ENCODE measurements at places on chromosomes 2 and 18.

GRCh38 chr18:73043211-73043610, 175.4 kb upstream of the NETO1 start:
- peak; percentile 89 for DNase-seq

DNA sequence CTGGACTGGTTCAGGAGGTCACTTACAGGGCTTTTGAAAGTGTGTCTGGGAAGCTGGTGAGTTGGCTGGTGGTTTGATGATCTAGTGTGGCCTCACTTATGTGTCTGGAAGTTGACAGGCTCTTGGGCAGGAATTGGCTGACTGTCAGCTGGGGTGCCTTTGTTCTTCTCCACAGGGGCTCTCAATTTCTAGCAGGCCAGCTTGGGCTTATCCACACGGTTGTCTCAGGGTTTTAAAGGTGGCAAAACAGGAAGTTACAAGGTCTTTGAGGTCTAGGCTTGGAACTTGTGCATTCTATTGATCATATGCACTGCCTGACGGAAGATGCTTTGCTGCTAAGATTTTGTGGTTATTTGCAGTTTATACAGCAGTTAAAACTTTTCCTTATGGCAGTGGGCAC, 52.0 kb upstream of the CELF4 start:
- DNase-seq, result no peak

GRCh38 chr2:9251154-9252001, 44.8 kb downstream of the ASAP2 start:
- no peak for DNase-seq

GRCh38 chr2:88815697-88816096, 124.2 kb downstream of the RPIA start:
- no peak for DNase-seq

DNA sequence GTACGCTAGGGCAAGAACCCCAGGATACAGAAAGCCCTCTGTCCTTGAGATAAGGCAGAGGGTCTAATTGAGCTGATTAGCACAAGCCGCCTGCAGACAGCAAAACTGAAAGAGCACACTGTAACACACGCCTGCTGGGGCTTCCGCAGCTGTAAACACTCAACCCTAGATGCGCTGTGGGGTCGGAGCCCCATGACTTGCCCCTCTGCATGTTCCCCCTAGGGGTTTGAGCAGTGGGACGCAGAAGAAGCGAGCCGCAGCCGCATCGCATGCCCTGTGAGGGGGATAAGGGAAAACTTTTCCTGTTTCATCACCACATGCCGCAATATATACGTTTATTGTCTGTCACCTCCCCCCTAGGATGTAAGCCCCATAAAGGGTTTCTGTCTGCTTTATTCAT, 384.6 kb downstream of the PLCL1 start:
- DNase-seq, result no peak

DNA sequence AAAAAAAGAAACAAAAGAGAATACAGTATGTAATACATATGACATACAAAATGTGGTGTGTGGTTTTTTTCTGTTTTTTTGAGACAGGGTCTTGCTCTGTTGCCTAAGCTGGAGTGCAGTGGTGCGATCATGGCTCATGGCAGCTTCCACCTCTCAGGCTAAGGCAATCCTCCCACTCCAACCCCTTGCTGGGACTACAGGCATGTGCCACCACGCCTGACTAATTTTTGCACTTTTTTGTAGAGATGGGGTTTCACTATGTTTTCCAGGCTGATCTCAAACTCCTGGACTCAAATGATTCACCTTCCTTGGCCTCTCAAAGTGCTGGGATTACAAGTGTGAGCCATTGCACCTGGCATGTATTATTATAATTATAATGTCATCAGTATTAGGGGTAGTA, 38.9 kb downstream of the DHX57 start:
- no peak for DNase-seq

- no peak for DNase-seq
These were observed 33.8 kb upstream of the RASGRP3 start for GRCh38 chr2:33442528-33443079.

DNA sequence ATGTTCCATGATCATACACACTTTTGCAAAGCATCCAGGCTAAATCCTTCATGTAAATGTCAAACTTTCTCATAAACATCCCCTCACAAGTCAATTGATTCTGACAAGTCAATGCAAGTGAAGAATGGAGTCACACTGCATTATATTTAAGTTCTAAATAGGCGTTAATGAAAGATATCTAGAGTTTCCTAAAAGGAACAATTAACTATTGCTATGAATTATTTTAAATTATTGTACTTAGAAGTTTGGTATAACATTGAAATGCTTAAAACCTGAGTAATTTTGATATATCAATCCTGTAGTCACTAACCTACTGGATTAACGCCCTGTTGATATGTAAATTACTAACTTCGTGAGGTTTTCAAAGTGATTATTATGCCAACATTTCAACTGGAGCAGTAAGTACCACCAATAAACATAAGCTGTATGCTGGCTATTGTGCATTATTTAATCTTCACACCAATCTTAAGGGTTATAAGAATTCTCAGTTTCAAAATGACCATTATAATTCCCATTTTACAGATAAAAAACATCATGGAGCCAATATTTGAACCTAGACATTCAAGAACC, 884.3 kb downstream of the ERBB4 start:
- no peak for DNase-seq

GRCh38 chr2:43220760-43221123, 5.7 kb downstream of the ZFP36L2 start:
- DNase-seq, result no peak

DNA sequence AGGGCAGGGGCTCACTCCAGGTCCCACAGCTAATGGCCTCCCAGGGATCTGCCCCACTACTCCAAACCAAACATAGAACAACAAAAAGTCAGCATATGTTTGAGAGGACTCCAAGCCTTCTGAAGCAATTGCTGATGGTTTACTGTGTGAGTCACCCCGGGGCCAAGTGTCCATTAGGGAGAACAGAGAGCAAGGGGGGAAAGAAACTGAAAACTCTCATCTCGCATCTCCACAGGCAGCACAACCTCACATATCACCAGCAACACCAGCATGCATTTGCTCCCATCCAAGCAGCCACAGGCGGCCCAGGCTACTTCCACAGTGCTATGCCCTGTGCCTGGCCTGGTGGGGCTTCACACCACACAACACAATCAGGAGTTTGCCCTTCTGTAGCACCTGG, 39.1 kb downstream of the CYRIA start:
- no peak for DNase-seq

DNA sequence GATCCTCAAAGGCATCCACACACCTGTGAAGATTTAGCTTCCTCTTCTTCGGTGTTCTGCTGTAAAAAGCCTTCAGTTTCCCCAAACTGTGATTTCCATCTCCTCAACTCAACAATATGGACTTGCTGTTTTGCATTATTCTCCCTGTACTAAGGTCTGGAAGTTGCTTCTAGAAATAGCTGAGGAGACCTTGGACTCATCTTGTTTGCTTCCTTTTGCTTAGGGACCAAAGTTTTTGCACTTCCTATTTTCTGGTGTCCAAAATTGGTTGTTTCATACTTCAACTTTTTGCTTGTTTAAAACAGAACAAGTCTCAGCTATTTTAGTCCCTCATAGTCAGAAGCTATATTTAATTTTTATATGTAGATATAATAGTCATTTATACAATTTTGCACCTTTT, 201.9 kb upstream of the COPS8 start:
- DNase-seq, result no peak

DNA sequence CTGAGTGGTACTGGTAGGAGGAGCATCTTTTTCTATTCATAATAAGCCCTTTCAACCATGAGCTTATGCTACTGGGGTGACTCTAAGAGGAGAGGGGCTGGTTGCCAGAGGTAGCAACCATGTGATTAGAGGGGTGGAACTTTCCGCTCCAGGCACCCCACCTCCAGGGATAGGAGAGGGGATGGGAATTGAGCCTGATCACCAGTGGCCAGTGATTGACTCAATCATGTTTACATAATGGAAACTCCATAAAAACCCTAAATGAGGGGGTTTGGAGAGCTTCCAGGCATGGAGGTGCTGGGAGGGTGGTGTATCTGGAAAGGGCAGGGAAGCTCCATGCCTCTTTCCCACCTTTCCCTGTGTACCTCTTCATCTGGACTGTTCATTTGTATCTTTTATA, 46.6 kb upstream of the RHOB start:
- DNase-seq, result no peak

GRCh38 chr2:160125828-160126227, 63.4 kb upstream of the PLA2R1 start:
- DNase-seq, result no peak

- DNase-seq, result no peak
These were observed 45.4 kb downstream of the SLC16A14 start for GRCh38 chr2:230023313-230023712.

DNA sequence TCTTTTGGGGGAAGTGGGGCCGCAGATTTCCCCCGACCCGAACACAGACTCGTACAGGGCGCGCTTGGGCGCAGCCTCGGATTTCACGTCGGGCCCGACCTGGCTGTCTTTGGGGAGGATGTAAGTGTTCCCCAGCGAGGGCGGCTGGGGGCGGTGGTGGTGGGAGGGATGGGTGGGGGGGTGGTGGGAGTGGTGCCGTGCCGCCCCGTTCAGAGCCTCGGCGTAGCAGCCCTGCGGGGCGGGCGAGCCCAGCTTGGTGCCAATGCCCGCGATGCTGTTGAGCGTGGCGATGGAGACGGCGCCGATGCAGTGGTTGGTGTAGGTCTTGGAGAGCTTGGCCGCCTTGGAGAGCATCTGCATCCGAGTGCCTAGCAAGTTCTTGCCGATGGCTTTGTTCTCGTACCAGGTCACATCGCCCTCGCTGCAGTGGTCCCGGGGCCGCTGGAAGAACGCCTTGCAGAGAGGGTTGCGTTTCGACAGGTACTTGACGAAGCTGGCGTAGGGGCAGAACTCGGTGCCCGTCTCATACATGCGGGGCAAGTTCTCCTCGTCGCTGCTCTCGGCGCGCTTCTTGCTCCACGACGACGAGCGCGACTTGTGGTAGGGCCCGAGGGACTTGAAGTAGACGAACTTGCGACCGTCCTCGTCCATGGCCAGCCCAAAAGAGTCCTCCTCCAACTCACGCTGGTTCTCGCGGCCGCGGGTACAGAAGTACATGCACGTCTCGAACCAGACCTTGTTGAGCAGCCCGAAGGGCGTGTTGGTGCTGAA, 1.3 kb downstream of the KCTD1 start:
- DNase-seq, result no peak

DNA sequence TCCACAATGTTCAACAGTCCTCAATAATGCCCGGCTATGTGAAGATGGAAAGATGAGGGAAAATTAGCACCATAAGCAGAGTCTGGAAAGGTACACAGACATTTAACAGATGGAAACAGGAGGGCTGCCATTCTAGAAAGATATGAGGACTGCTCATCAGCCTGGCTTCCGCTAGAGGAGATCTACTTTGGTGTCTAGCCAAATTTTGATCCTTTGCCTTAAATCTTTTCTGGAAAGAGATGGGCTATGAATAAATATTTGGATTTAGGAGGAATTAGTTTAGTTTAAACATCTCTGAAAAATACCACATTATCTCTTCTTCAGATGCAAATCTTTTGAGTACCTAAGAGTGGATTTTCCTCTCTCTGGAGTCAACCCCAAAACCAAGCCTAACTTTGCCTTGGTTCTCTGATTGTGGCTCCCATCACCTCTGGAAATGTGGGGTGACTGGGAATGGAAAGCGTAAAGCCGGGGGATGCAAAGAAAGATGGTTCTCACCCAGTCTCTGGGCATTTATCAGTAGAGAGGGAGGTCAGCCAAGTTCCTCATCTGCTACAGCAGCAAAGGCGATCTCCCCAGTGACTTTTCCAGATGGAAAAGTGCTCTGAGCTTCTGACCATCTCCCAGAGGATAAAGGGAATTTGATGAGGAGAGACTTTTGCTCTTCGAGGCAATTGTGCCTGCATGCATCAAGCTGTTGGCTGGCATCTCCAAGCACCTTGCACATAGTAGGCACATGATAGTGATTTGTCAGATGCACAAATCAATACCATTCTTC, 410.6 kb downstream of the ZNF521 start:
- DNase-seq, result no peak

Measured in NCI-H1105 (cell line).